Activated T-cell treated with anti-CD3 and anti-CD28 coated beads, Interleukin-2, amount 50 U/mL, for 24 hours (primary cell): ENCODE measurements at places on chromosomes 6 and 20.
A peak's percentile ranks its signal among the peaks of the same experiment; 100 is the strongest.

- DNase-seq = no peak
Observed at GRCh38 chr6:14950103-14950969, 295.5 kb upstream of the JARID2 start.

GRCh38 chr20:4413314-4414049 is 308.2 kb upstream of the PRND start:
- DNase-seq = no peak

DNA sequence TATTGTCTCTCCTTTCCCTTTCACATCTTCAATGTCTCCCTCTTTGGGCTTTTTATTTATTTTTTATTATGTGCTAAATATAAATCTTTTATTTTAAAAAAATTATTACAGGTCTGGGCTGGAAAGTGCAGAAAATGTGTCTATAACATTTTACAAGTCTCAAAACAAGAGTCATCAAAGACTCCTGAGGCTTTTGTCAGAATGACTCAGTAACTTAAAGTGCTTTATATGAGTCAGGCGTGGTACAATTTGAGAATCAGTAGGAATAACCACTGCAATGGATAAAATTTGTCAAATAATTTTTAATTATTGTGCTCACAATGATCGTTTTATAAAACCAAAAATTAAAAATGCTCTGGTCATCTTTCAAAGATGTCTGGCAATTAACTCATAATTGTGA is 193.9 kb downstream of the MMUT start:
- DNase-seq = no peak

DNA sequence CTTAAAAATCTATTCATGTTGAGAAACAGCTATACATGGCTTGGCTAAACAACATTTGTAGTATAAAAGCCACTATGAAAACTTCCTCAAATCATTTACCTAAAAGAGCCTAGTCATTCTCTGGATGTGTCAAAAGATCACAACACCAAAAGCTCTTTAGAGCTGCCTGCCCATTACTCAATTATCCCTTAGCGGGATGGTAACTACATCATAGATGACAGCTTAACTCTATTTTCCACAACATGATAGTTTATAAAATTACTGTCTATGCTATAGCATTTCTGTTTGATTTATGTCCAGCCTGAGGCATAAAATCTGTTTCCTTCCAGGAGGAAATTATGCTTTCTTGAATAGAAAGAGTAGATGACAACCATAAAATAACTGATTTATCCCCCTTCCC is 777.6 kb upstream of the HS3ST5 start:
- DNase-seq = no peak

- no peak for DNase-seq
Observed at GRCh38 chr6:43860285-43860684, 90.3 kb downstream of the VEGFA start.

- peak; percentile 79 for DNase-seq
Observed at GRCh38 chr6:1554476-1555310, 55.0 kb upstream of the FOXC1 start.

GRCh38 chr20:20520776-20521175 is 152.9 kb downstream of the INSM1 start:
- no peak for DNase-seq

GRCh38 chr6:42239333-42239732 is 21.7 kb upstream of the MRPS10 start:
- DNase-seq = no peak

DNA sequence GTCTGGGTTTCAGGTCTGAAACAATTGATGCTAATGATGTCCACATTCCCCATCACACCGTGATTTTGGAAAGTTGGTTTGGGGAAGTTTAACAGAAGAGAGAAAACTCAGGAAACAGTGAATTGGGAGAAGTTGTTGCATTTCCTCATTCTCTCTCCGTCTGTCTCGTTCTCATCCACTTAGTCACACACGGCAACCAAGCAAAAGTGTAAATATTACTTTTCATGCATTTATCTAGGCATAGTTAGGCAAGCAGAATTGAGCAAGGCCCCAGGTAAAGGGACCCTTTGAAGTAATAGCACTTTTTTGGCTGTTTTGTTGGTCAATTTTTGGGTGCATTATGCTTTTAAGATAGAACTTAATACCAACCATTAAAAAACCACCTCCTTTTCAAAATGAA is 137.0 kb upstream of the SULF2 start:
- no peak for DNase-seq

DNA sequence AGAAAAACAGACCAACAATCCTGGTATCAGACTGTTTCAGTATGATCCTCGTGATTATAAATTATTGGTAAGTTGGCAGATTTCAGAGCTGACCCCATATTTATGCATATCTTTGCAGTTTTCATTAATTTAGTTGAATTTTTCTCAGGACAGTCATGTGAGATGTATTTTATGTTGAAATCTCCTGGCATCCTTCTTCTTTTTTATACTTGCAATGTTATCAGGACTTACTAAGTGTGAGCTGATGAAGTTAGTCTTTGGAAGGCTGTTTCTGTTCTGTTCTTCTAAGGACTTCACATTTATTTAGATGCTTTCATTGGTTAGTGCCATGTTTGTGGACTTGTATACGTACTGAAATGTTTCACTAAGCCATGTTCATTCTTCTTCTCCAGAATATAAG is 17.2 kb downstream of the SMPDL3A start:
- no peak for DNase-seq

DNA sequence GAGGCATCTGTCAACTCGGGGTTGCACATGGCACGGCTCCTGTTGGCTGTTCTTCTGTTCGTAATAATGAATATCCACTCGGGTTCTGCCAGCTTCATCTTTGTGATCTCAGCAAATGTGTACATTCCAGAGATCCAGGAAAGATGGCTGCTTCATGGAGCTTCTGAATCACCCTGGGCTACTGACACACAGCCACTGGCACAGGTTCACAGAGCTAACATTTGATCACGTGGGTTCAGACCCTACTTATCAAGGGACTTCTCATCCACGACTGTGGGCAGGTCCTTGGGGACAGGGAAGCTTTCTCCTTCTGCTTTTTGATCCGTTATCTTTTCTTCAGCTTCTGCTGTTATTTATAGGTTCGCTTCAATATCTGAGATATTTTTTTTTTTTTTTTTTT is 18.1 kb downstream of the PPP1R3G start:
- DNase-seq = no peak
